Left cardiac atrium (tissue), 4 donors: ENCODE measurements at places on chromosomes 5 and 9. TPM values are rescaled to one million over a fixed set of nuclear protein-coding genes. Genes with fewer than 3 reads are reported as not detected.

The RFESD gene
- 4.3 TPM for total RNA-seq

DNA sequence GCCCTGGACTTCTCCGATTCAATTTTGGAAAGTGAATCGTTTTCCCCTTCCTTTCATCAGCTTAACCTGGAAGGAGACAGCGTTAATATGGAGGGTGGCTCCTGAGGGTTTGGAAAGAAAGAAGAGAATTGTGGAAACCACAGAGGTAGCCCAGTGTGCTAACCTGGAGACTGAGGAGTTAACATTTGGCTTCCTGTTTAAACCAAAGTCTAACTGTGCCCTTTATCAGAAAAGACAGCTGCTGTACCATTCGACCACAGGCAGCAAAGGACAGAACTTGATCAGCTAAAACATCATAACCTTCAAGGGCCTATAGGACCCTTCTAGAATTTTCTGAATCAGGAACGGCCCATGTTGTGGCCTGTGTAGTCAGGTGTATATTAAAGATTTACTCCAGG is 735 bp downstream of the IDNK start:
- DNase-seq = no peak

DNA sequence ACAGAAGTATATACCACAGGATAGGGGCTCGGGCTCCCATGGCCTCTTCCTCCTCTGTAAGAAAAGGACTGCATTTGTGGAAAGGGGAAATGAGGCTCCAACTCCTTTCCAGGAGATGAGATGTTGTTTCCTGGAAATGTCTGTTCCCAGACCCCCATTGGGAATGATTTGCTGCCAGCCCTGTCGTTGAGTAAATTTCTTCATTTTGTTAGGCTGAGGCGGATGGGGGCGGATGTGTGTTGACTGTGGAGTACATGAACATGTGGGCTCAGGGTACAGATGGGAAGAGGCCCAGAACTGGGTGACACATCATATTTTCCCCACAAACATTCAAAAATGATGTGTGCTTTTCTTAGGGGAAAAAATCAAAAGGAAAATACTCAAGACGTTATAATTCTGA is 28.8 kb upstream of the TNFAIP8 start:
- no peak for DNase-seq

The ZFP2 gene
- 1.2 TPM for total RNA-seq

The CTNNA1 gene
- 314 TPM for total RNA-seq

- no peak for DNase-seq
These were observed 69.8 kb downstream of the ASTN2 start for GRCh38 chr9:117344892-117345660.
